D721Med (cell line): ENCODE measurements at places on chromosomes 1 and 21.
A peak's percentile ranks its signal among the peaks of the same experiment; 100 is the strongest.

DNA sequence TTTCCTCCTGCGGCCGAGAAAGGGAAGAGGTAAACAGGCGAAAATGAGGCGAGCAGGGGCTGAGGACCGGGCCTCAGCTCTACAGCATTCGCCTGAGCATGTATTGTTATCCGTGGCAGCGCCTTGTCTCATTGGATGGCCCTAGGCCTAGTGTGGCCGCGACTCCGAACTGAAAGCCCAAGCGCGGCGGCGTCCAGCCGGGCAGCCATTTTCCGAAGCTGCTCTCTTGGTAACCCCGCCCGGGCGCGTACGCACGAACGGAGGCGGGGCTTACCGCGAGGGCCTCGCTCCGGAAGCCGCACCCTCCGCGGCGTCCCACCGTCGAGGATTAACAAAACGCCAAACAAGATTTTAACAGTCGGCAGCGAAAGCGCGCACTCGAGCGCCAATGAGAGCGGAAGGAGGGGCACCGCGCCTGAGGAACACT is 797 bp upstream of the USP1 start:
- DNase-seq = peak; percentile 26

GRCh38 chr1:82646888-82647287 is 846.2 kb downstream of the ADGRL2 start:
- no peak for DNase-seq

DNA sequence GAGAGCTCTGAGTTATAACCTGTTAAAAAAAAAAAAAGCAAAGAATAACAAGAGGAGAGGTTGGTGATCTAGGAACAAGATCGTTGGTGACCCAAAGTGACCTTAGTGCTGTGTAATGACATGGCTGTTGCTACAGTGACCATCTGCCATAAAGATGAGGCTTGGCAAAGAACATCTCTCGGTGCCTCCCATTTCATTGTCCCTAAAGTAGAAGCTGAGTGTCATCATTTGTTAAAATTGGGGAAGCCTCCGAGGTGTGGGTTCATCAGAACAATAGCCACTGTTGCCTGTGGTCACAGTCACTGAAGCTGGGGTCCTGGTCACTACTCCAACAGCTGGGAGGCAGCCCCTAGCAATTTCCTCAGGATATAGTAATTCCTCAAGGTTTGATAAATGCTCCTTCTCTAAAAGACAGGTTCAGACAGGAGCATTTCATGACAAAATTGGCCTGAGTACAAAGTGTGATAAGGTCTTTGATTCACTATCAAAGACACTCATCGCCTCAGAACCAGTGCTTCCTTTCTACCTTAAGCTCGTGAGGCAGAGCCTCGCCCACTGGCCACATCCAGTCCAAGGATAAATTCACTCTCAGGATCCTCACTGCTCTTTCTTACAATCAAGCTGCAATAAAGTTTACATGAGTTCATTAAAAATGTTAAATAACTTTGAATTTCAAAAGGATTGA is 81.9 kb upstream of the RGS2 start:
- DNase-seq = no peak

GRCh38 chr1:18482721-18483425 is 2.1 kb downstream of the KLHDC7A start:
- DNase-seq = no peak

GRCh38 chr1:214418391-214418790 is 133.0 kb downstream of the PTPN14 start:
- no peak for DNase-seq

DNA sequence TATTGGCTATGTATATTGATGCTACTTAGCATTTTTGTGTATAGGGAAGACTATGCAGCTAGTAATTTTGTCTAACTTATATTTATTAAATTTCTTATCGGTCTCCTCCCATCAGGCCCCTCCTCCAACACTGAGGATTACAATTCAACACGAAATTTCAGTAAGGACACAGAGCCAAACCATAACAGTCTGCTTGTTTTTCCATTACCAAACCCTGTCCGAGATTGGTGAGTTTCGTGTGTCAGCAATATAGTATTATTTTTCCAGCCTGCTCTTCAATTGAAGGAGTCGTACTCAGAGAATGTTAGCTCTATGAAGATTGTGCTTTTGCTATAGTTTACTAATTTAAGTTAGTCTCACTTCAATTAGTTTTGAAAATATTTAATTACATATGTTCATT is 1495.3 kb downstream of the MRPL39 start:
- no peak for DNase-seq

DNA sequence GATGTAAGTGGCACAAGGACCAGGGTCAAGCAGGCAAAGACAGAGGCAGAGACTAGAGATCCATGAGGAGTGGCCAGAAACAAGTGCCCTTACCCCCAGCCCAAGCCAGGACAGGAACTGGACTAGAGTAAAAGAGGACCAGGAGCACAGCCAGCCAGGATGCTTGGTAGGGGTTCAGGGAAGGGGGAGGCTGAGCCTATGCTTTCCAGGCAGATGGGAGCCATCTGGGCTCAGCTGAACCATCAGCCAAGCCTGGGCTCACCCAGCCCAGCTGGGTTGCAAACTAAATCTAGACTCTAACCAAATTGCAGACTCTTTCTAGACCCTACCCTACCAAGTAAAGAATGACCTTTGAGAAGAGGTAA is 15.2 kb downstream of the PDZK1IP1 start:
- DNase-seq = no peak

- DNase-seq = no peak
Measured at GRCh38 chr21:45407629-45408247, 2.8 kb downstream of the COL18A1 start.

- DNase-seq = no peak
Measured at GRCh38 chr1:175877939-175878737, 134.7 kb upstream of the TNR start.

GRCh38 chr1:59446257-59446901 is 149.5 kb downstream of the FGGY start:
- DNase-seq = no peak

DNA sequence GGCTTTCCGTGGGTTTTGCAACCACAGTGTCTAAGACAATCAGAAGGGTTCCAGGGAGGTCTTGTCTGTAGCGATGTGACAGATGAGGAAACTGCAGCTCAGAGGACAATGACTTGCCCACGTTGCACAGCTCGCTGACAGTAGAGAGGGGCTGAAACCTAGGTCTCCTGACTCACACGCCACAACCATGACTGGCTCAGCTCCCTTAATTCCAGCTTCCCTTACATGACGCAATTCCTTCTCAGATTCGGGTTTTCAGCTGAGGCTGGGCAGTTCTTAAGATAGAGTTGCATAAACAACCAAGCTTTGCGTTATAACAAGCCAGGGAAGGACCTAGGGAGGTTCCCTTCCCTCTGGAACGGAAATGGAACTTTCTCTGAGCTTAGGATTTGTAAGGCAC is 36.3 kb downstream of the DHCR24 start:
- no peak for DNase-seq

- DNase-seq = no peak
Measured at GRCh38 chr1:152654110-152654509, 9.1 kb upstream of the LCE2D start.

- DNase-seq = no peak
Measured at GRCh38 chr1:87615901-87616300, 287.2 kb downstream of the LMO4 start.

- DNase-seq = no peak
Measured at GRCh38 chr1:154777154-154777553, 92.9 kb downstream of the KCNN3 start.

DNA sequence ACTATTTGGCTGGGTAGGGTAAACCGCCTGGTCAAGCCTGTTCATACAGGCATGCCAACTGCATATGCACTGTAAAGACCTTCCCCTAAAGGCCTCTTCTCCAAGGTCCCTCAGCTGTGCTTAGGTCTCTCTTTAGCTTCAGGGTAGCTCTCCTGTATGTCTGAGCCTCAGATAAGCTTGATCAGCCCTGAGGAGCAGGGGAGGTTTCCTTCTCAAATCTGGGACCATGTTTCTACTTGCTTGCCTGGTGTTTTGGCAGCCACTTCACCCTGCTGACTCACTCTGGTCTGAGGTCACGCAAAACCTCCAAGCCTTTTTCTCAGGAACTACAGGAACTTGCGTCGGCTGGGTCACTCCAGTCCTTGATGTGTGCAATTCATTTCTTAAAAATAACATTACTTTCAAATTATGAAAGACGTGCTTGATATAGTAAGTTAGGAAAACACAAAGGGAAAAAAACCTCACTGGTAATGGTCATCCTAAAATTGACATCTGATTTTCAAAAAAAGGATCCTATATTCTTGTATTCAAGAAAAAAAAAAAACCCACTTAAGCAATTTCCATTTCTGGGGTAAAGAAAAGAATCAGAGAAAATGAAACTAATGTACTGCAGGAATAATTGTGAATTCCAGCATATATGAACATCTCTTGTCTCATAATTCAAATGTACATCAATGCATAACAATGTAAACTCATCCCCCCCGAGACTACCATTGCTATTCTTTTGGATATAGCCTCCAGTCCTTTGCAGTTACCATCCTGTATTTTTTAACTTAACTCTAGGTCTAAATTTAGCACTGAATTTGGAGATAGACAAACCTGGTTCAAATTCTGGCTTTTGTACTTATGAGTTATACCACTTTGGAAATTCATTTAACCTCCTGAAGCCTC is 24.8 kb upstream of the RNF19B start:
- no peak for DNase-seq

GRCh38 chr1:113199760-113200455 is 126.9 kb downstream of the LRIG2 start:
- DNase-seq = no peak

DNA sequence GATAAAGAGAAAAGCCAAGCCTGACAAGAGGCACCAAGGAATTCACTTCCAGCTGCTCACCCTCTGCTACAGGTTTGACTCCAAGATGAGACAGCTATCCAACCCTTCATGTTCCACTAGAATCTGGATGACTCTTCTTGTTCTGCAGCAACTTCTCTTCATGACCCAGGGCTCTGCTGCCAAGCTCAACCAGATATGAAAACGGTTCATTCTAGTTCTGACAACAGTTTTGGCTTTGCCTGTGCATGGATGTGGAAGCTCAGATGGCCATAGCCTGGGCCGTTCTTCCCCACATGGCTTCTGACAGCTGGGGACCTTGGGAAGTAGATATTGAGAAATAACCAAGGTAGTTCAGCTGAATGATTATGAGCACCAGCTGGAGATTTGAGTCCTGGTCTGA is 13.7 kb downstream of the PI4KB start:
- no peak for DNase-seq
